Activated naive CD4-positive, alpha-beta T cell (primary cell): ENCODE measurements at places on chromosomes 5 and 9.

- DNase-seq: no peak
Measured at GRCh38 chr5:61251874-61252642, 80.0 kb upstream of the ZSWIM6 start.

DNA sequence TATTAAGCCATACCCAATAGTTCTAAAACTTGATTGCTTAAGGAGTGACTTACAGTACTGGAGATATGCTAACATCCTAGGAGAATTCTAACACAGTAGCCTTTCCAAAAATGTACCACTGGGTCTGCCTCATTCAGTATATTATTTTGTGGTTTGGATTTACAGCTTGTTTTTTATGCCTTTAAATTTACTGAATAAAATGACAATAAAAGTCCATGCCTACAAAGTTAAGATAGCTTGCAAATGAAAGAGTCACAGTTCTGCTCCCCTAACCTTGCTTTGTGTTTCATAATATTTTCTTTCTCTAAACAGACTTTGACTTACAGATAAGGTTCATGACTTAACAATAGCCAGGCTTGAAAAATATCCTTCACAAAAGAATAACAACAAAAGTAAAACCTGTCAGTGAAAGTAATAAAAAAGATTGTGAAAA lies 951.1 kb upstream of the NUDT12 start:
- no peak for DNase-seq

GRCh38 chr5:62937661-62938558 lies 359.3 kb downstream of the LRRC70 start:
- DNase-seq: no peak

DNA sequence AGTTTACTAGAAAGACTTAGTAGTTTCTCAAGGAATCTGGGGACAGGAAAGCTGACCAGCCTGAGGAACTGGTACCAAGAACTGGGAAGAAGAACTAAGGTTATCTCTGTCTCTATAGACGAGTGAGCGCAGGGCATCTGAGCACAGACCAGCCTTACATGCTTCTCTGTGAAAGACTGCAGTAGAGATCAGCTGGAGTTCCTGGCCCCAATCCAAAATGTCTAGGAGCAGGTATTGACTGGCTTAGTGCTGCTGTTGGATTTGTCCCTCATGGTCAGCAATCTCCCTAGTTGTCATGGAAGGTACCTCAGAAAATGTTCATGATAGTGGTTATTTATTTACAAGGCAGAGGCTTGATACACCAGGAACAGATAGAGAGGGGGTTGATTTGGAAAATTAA lies 13.3 kb downstream of the NUP214 start:
- DNase-seq: no peak

DNA sequence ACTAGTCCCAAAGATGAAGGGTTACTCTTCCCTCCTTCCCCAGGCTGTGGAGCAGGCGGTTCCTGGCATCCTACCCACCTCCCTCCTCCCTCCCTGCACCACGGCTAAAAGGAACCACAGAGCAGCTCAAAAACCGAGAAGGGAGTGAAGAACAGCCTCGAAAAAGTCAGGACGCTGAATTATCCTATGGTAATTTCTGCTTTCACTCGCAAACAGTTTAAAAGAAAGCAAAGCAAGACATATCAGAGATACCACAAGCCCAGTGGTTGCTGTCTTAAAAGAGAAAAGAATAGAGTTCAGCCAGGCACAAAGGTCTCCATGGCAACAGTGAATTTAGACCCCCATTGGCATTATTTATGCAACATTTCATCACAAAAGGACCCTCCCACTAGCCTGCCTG lies 315.4 kb downstream of the CTNND2 start:
- DNase-seq: no peak

- no peak for DNase-seq
Measured at GRCh38 chr9:30235564-30235963, 2148.9 kb upstream of the ACO1 start.

DNA sequence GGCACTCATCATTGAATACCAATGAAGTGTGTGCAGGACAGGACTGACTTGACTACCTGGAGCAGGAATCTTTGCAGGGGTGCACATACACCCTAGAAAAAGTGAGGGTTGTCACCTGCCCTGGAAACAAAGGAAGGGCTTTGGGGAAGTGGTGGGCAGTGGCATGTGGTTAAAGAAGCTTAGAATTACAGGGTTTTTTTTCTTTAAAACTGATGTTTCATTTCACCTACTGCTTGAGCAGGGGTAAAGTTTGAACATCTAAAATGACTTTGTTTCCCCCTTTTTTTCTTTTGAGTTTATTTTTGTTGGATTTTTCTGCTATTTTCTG lies 2.0 kb upstream of the KDM3B start:
- no peak for DNase-seq

- no peak for DNase-seq
Measured at GRCh38 chr5:143148771-143149170, 254.7 kb downstream of the NR3C1 start.
